ENCODE measurements at places on chromosomes 16 and 17.
A peak's percentile ranks its signal among the peaks of the same experiment; 100 is the strongest.

DNA sequence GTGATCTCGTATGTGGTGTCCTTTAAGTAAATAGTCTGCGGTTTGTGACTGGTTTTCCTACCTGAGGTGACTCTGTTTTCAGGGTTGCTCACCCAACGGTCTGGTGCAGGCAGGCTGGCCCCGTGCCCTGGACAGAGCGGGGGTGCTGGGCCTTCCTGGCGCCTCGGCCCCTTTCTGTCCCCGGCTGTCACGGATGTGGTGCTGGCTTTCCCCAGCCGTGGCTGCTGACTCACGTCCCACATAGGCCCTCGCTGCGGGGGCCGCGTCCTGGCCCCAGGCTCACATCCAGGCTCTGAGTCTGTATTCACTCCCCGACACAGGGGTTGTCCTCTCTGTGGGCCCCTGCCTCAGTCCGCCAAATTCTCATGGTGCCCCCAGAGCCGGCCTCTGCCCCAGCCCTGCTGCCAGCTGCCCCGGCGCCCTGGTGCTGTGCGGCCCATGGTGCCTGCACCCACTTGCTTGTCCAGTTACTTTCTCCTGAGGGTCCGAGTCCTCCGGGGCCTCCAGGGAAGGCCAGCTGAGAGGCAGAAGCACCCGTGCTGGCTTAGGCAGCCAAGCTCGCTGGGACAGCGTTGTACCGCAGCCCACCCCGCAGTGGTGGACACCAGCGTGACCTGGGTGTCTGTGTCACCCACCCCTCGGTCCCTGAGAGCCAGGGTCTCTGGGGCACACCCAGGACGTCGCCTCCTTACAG, 5.9 kb downstream of the CHMP6 start:
- no peak for DNase-seq

DNA sequence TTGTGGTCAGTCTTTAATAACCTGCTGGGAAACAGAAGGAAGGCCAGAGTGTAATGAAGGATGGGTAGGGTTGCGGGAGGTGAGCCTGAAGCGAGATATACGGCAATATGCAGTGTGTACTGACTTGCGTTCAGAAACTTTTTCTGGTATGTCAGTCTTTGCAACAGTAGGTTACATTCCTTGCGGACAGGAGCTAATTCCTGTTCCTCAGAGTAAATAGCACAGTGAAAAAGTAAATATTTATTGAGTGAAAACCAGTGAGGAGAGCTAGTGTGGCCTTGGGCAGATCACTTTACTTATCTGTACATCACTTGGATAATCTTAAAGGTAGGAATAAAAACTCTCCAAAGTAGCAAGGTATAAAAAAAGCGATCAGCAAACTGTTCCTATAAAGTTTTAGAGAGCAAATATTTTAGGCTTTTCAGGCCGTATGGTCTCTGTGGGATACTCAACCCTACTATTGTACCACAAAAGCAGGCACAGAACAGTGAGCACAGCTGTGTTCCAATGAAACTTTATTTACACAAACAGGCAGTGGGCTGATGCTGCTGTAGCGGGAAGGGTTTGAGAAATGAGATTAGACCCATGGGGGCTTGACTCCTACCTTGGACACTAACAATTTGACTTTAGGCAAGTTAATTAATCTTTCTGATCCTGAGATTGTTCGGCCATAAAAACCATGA, 348.0 kb downstream of the UTP18 start:
- DNase-seq, result no peak

DNA sequence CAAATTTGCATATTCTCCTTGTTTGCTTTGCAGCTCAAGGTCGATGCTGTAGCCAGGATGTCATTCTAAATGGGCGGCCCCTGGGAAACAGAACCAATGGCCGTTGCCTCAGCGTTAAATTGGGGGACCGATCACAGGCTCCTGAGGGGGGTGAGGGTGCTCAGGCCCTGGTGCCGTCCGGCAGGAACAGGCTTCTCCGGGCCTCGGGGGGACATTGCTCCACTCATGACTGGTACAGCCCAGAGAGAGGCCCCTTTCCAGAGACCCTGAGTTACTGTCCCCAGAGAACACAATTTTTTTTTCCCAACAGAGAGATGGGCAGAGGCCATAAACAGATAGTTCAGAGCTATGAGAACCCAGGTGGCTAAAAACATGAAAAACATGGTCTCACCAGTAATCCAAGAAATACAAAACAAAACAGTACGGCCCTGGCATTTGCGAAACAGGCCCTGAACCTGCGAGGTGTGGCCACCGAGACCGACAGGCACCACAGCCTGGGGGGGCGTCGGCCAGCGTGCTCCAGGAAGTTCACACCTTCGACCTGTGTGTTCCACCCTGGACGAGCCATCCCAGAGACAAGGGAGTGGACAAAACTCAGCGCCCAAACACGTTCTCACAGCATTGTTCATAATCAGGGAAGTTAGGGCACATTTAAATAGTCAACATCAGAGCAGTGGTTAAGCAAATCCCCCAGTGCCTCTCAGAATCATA, 82.8 kb downstream of the METRNL start:
- DNase-seq, result no peak

DNA sequence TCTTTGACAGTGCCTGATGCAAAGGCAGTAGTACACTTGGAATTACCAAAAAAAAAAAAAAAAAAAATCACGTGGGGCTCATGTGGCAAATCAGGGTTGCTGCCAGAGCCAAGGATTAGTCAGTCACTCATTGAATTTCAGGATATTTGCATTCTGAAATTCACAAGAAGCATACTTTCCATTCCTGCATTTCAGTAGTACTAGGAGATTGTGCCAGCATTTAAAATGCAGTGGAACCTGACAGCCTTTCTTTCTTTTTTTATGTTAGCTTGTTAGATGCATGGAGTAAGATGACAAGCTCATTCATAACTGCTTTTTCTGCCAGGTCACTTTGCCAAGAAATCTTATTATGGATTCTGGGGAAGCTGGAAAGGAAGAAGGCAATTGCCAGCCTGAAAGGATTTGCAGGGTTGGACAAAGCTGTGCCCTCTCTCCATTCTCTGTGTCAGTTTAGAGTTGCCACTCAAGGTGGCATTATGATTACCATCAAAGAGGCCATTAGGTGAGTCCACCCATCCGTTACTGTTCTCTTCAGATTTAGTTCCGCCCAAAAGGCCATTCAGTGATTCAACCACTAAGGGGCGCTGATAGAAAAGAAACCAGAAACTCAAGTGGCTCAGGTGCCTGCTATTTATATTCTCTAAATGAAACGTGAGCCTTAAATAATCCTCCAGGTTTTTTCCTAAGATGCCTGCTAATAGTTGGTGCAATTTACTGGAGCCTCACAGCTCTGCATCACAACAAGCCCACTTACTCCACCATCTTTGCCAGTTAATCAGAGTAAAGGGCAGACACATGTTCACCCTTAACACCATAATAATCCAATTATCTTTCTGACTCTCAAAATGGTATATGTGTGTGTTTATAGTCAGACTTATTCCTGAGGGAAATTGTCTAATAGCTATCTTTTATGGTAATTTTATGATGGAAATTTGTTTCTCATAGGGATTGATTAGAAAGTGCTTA, 59.0 kb downstream of the TANGO6 start:
- peak; percentile 29 for DNase-seq

DNA sequence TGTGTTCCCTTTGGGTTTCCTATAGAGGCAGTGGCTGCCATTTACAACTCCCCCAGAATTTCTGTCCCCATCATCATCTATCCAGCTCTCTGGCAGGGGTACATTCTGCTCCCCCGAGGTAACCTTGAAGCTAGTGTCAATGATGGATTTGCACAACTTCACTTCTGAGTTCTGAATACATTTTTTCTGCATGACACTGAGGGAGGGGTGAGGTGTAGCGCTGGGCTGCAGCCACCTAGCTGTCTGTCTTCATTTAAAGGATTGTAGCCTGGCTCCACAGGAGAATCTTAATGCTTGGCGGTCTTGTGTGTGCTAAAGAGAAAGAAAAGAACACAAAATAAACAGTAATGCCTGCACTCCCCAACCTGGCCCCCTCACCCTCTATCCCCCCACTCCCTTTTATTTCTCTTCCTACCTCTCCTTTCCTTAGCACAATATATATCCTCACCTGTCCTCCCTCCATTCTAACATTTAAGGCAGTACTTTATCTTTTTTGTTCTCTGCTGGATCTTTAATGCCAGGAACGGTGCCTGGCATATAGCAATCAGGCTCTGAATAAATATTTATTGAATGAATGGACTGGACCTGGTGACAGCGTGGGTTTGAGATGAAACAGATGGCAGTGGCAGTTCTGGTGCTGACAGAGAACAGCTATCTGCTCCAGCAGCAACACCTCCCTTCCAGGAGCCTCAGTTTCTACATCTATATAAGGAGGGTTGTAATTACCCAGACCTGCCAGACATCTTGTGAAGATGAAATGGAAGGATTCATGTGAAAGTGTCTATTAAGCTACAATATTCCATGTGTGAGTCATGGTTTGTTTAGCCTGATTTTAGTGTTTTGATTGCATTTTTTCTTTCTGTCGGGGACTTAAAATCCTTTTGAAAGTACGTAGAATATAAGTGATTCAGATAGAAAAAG, 163.5 kb upstream of the CDH11 start:
- no peak for DNase-seq

DNA sequence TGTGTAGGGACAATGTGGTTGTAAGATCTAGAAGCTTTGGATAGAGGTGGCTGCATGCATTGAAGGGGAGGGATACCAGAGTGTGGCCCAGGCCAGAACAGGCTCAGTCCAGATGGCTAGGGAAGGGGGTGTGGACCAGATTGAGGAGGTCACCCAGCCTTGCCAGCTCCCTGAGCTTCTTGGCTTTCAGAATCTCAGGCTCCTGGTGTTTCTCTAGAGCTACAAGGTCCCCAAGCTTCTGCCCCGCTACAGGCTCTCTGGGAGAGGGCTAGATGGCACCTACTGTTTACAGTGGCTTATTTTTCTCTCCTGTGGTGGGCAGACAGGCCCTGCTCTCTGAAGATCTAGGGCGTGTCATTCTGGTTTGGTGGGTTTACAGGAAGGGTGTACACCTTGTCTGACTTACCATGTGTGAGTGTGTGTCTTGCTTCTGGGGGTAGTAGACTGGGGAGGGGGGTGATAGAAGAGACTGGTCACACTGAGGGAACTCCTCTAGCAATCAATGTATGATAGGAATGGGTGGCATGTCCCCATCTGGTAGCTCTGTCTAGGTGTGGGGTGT, 1.1 kb downstream of the RARA start:
- DNase-seq, result peak; percentile 15

- no peak for DNase-seq
Observed at GRCh38 chr17:55705847-55706246, 16.8 kb downstream of the TMEM100 start.

GRCh38 chr16:68190081-68190480, 45.8 kb downstream of the ESRP2 start:
- DNase-seq, result no peak

- DNase-seq, result no peak
Observed at GRCh38 chr17:74190154-74190553, 13.3 kb upstream of the RPL38 start.

GRCh38 chr16:1631230-1631629, 19.1 kb downstream of the CRAMP1 start:
- DNase-seq, result no peak

DNA sequence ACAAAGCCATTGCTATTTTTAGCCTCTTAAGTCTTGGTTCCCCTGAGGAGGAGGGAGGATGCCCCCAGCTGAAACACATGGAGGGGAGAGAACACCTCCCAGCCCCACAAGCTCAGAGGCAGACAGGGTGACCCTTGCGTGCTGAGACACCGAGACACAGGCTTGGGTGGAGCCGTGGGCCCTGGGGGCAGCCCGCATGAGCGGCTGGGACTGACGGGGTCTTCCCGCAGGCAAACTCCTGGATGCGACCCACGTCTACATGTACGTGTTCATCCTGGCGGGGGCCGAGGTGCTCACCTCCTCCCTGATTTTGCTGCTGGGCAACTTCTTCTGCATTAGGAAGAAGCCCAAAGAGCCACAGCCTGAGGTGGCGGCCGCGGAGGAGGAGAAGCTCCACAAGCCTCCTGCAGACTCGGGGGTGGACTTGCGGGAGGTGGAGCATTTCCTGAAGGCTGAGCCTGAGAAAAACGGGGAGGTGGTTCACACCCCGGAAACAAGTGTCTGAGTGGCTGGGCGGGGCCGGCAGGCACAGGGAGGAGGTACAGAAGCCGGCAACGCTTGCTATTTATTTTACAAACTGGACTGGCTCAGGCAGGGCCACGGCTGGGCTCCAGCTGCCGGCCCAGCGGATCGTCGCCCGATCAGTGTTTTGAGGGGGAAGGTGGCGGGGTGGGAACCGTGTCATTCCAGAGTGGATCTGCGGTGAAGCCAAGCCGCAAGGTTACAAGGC, 9.8 kb downstream of the SLC16A3 start:
- peak; percentile 60 for DNase-seq

DNA sequence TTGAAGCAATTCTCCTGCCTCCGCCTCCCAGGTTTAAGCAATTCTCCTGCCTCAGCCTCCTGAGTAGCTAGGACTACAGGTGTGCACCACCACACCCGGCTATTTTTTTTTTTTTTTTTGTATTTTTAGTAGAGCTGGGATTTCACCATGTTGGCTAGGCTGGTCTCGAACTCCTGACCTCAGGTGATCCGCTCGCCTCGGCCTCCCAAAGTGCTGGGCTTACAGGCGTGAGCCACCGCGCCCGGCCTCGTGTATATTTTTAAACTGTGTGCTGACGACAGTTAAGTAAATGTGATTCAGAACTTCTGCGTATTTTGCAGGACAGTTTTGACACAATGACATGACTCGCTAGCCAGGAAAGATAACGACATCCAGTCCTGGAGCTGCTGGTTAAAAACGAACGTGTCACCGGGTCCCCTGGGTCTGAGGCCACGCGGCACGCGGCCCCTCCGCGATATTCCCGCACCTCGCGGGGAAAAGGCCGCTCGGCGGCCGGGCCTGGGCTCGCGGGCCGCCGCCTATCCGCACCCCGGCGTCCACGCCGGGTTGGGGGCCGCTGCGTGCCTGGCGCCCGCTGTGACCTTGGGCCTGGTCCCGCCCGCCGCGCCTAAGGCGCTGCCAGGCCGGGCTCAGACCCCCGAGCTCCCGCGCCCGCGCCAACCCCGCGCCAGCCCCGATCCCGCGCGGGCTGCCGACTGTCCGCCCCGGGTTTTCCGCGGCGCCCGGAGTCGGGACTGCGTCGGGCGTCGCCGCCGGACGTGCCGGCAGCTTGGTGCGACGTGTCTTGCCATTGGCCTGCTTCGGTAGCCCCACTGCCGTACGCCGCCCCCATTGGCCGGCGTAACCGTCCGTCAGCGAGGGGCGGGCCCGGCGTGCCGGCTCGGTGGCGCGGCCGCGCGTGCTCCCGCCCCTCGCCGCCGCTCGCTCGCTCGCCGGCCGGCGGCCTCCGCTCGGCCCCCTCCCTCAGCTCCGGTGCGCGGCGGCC, at the start of gene FOXK2:
FOXK2 (plus strand) TSS at position 907 of the 985 bp plus-strand sequence. CDS start 157 bp downstream, outside the sequence.
- DNase-seq, result peak; percentile 100

All from GM10248 (cell line).